Endodermal cell (in vitro differentiated cells): ENCODE measurements at places on chromosomes 5 and 9.

- DNase-seq = no peak
Observed at GRCh38 chr5:133827011-133827410, 141.4 kb downstream of the C5orf15 start.

DNA sequence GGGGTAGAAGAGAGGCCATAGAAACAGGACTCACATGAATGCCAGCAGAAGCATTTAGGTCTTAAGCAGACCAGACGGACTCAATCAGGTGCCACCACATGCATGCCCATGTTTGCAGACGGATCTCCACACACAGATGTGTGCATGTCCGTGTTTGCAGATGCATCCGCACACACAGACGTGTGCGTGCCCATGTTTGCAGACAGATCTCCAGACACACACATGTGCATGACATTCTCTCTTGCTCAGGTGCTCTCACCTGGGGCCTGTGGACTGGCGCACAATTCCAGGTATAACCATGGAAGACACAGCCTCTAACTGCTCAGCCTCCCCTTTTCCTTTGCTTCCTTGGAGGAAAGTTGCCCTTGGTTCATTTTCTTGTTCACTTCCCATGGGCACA, 148.3 kb downstream of the CACNA1B start:
- no peak for DNase-seq

DNA sequence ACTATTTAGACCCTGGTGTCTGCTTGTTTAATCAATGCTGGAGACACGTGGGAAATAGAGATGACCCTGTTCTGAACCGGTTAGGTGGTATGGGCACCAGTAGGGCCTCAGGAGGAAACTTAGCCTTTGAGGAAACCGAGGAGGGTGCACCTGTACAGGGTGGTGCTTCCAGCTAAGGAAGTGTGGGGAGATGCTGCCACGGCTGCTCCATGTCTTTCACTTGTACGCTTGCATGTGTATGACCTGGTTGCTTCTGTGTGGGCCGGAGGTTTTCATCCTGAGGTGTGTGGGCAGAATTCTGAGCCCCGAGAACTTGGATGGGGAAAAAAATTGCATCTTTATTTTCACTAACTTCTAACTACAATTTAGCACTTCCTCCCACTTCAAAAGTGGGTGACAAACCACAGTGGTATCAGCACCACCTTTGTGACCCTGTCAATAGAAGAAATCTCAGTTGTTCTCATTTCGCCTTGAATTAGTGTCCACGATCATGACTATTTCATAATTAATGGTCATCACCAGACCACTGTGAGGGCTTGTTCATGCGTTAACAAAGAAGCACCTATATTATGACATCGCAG, 99.8 kb upstream of the SPATA31C2 start:
- DNase-seq = no peak

DNA sequence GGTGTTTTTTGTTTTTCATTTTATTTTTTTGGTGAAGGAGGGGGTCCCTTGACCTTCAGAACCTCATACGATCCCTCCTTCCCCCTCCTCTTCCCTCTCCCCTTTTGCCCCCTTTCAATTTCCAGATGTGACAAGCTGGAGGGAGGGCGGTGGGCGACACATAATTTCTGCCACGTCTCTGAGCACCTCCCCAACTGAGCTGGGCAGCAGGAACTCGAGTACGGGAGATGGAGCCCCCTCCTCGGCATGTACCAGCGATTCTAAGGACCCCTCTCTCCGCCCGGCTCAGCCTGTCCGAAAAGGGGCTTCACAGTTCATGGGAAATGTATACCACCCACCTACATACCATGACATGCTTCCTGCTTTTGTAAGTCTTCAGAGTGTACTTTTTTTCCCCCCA, 52.4 kb downstream of the PRRC2B start:
- no peak for DNase-seq

DNA sequence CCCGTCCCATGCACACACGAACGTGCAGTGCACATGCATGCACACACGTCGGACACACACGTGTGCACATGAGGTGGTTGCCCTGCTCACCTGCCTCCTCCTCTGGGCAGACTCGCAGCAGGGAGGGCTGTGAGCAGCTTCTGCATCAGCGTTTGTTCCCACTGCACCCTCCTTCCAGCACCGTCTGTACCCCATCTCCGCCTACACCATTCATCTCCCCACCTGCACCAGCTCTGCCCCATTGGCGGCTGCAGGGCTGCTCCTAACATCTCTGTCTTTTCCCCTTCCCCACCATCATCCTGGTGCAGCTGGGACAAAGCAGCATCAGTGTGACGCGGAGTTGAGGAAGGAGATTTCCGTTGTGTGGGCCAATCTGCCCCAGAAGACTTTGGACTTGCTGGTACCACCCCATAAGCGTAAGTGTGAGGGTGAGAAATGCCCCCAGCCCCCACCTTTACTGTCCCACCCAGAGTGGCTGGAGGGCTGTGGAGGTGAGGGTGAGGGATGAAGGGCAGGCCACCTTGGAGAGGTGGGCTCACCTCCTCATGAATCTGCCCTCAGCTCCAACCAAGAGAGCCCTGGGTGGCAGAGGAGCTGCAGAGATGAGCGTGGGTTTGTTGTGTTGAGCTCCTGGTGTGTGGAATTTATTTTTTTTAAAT, 234.6 kb downstream of the CACNA1B start:
- DNase-seq = no peak

GRCh38 chr5:180591311-180591887, at the start of gene SCGB3A1:
Gene SCGB3A1, minus strand, starts transcription at chr5:180591499. Its CDS starts 37 bp downstream, at chr5:180591462.
- peak; percentile 71 for DNase-seq

GRCh38 chr5:78667461-78668103, 19.0 kb upstream of the LHFPL2 start:
- no peak for DNase-seq

DNA sequence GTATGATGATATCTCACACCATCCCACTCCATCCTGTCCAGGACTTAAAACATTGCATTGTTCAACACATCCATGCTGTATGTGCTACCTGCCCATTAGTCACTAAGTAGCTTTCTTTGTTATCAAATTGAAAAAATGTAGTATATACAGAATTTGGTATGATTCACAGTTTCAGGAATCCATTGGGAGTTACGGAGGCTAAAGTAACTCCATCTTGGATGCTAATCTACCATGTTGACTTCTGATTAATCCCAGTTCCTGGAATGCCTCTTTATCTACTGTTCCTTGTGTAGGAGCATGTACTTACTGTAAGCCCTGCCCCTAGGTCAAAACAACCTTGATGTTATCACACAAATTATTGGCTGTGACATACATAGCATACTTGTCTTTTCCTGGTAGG, 38.9 kb upstream of the FOXB2 start:
- no peak for DNase-seq

- peak; percentile 24 for DNase-seq
Observed at GRCh38 chr9:126204197-126204596, 122.4 kb upstream of the MVB12B start.

GRCh38 chr9:83449166-83449565, 89.0 kb downstream of the FRMD3 start:
- DNase-seq = no peak

GRCh38 chr9:123362856-123363255, 6.9 kb downstream of the CRB2 start:
- no peak for DNase-seq

GRCh38 chr5:122091936-122092600, 14.0 kb upstream of the LOX start:
- peak; percentile 52 for DNase-seq

DNA sequence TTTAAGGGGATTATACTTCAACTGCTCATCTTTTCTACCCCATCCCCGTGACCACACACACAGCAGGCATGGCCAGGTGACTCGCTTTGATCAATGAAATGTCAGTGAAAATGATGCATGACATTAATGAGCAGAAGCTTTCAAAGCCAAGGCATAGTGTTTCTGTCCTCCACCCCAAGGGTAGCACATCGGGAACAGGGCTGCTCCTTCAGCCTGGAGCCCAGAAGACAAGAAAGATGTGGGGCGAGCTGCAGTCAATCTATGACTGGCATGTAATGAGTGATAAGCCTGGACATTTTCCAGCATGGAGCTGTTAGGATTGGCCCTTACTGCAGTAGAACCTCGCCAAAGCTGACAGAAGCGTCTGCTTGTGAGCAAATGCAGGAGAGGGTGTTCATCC, 122.6 kb upstream of the IRX2 start:
- peak; percentile 16 for DNase-seq

GRCh38 chr9:4574657-4575243, 84.5 kb downstream of the SLC1A1 start:
- no peak for DNase-seq

- no peak for DNase-seq
Observed at GRCh38 chr5:17412760-17413671, 85.0 kb upstream of the TAF11L2 start.

GRCh38 chr5:75337366-75338021, 474 bp downstream of the HMGCR start:
- DNase-seq = no peak

- DNase-seq = peak; percentile 75
Observed at GRCh38 chr5:141788296-141788970, 89.8 kb downstream of the PCDH1 start.

- peak; percentile 57 for DNase-seq
Observed at GRCh38 chr5:143343042-143343441, 60.4 kb downstream of the NR3C1 start.

- DNase-seq = no peak
Observed at GRCh38 chr9:78539904-78540303, 243.0 kb downstream of the PSAT1 start.

- DNase-seq = no peak
Observed at GRCh38 chr5:169796731-169797130, 159.7 kb downstream of the DOCK2 start.
